ENCODE measurements at places on chromosomes 11 and 22.

- no peak for DNase-seq
These were observed 6.9 kb downstream of the SLC43A1 start for GRCh38 chr11:57508341-57509170.

- DNase-seq = no peak
These were observed 55.6 kb upstream of the PPARA start for GRCh38 chr22:46094676-46095075.

- no peak for DNase-seq
These were observed 23.9 kb downstream of the SLC22A12 start for GRCh38 chr11:64614917-64615316.

DNA sequence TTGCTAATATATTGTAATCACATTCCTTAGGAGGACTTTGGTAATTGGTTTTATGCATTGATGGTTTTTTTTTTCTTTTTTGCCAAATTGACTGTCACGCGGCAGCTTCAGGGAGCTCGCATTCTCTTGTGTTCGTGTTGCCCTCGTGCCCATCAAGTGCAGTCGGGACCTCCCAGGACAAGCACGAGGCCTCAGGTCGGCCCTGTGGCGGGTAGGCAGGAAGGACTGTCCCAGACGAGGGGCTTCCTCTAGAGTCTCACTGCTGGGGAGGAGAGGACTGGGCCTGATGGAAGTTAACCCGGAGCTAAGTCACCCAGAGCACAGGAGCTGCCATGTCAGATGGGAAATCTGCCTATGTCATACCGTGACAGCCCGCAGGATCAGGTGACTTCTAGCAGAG, 37.0 kb downstream of the CTTN start:
- no peak for DNase-seq
